Stimulated activated CD4-positive, alpha-beta T cell treated with anti-CD3 and anti-CD28 coated beads, Interleukin-2, amount 100 ng/mL, for 48 hours (primary cell): ENCODE measurements at places on chromosomes 3 and 15.

GRCh38 chr3:159189994-159190669 is 388.3 kb downstream of the MFSD1 start:
- no peak for DNase-seq

DNA sequence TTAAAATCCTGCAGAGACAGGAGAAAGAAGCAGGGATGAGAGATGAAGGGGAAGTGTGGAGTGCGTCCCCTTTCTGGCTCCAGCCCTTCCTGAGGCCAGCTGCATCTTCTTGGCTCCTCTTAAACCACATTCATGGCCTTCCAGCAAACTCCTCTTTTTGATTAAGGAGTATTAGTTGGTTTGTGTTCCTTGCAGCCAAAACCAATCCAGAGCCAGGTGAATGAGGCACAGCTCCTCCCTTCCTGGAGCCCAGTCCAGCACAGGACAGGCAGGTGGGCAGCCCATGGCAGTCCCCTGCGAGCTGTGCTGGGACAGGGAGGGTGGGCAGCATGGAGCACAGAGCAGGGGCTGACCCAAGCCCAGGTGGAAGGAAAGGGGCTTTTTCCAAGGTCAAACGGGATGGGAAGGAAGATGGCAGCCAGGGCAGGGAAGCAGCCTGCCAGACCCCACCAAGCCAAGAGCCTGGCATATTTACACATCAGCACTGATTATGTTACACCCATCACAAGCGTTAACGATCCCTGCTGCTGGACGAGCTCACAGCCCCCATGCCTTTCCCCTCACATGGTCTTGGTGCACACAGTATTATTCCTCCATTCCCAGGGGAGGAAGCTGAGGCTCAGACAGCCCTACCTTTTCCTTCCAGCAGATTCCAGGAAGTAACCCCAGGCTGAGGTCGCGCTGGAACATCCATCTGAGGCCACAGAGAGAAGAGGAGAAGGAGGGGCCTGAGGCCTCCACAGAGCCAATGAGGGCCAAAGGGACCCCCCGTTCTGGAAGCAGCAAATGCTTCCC is 175.6 kb downstream of the SMAD6 start:
- DNase-seq = no peak

DNA sequence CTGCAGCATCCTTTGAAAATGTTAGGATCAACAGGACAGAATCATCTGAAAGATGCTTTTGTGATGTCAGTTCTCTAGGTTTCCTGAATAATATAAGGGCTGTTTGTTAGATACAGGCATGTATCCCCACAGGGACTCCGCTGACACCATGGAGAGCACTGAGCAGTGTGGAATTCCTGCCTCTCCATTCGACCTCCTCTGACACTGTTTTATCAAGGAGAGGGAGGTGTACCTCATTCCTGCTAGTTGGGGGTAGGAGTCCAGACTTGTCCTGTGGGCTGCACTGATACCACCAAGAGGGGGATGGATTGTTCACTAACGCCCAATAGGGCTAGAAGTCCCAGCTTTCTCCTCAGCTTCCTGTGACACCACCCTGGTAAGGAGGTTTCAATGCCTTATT is 46.6 kb downstream of the LARS2 start:
- DNase-seq = no peak

DNA sequence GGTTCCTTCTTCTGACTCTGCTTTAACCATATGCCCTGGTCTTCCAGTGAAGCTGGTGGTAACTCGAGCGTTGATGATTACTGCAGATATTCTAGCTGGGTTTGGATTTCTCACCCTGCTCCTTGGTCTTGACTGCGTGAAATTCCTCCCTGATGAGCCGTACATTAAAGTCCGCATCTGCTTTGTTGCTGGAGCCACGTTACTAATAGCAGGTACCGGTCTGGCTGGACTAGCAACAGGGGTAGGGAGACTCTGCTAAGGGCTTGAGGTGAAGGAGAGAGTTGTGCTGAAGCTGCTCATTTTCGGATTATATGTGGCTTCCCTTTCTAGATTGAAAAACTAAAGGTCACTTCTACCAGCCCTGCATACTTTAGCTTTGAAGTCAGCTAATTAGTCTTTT is 16.8 kb downstream of the CLDN16 start:
- no peak for DNase-seq

DNA sequence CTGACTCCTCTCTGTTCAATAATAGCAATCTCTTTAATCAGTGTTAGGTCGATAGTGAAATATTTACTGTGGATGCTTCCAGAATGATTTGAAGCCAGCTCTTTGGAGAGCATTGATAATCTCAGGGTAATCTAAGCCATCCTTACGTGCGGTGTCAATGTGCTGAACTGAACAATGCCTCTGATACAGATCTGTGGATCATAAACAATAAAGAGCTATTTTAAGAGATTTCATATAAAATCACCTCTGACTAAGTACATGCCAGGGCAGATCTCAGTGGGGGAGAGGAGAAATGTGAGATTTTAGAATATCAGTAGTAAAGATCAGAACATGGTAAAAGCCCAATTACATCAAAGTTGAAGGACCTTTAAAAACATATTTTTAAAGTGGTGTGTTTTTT is 319.3 kb upstream of the GBE1 start:
- DNase-seq = no peak

DNA sequence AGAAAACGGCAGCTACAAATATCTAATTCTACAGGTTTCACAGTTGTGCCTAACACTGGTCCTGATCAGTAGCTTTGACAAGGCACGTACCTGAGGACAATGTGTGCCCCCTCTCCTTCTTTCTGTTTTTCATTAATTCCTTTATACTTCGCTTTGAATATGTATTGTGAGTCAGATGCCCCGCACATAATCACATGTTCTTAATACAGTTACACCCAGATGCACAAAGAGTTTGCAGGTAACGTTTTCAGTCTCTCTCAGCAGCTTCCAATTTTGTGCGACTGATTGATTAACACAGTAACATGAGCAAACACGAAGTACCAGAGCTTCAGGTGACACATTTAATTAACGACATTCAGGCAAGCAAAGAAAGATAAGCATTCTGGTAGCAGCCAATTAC is 209.8 kb upstream of the ZPLD1 start:
- DNase-seq = no peak

- DNase-seq = no peak
Observed at GRCh38 chr3:130393594-130393993, 48.1 kb downstream of the COL6A5 start.

DNA sequence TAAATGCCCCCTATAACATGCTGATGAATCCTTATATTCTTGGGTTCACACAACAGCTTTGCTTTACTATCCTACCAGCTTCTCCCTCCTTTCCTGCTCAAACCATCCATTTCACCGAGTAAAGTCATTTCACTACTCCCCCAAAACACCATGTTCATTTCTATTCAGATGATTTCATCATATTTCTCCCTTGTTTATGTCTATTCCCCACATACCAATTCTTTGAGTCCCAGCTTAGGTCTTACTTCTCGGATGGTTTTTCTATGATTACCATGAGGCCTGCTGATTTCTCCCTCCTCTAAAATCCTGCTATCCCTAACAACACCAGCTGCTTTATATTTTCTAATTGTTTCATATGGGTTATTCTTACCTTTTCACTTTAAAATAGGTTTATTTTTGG is 231.4 kb downstream of the TIGIT start:
- DNase-seq = no peak

DNA sequence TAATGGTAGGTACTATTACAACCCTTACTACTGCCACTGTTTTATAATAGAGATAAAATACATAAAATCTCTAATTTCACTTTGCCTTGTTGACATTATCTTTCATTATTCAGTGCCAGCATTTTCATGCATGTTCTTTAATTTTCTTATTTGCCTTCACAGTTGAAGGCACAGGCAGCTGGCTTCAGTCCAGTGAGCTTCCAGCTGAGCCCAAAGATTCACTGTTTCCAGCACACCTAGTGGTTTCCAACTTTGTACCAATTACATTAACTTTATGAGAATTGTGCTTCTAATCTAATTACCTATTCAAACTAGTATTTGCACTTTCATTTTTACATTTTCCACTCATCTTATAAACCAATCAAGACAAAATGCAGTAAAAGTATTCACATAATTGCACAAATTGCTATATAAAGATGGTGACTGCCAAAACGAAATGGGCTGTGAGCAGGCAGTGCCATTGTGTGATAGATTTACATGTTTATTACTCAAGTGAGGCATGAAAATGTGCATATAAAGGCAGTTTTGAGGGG is 228.3 kb downstream of the MFSD1 start:
- no peak for DNase-seq

- no peak for DNase-seq
Observed at GRCh38 chr15:44495562-44495961, 41.4 kb upstream of the EIF3J start.

GRCh38 chr15:49865925-49866757 is 245.3 kb downstream of the DTWD1 start:
- DNase-seq = no peak

DNA sequence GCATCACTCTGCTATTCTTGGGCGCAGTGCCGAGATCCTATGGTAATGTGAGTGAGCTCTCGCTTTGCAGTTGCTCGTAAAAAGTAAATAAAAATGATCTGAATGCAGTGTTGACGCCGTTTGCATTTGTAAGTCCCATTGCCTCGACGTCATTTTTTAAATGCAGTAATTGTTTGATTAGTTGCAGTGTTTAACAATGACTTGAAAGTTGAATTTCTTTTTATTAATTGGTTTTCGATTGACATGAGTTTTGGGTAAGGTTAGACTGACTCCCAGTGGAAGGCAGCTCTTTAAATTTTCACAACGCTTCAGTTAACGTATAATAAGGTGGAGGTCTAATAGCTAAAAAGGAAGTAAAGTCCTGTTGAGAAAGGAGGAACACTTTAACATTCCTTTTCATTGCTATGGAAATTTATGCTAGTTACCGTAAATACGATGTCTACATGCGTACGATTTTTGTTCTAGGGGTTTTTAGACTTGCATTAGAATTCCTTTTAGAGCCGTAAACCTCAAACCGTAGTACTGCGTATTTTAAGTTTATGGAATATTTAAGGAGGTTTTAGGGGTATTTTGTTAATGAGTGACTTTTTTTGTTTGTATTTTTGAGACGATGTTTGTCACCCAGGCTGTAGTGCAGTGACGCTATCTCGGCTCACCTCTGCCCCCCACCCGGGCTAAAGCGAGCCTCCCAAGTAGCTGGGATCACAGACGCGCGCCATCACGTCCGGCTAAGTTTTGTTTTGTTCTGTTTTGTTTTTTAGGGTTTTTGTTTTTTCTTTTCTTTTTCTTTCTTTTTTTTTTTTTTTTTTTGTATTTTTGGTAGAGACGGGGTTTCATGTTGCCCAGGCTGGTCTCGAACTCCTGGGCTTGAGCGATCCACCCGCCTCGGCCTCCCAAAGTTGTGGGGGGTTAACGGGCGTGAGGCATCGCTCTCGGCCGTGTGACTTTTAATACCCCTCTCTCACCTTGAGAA is 1.4 kb downstream of the MORF4L1 start:
- DNase-seq = no peak

DNA sequence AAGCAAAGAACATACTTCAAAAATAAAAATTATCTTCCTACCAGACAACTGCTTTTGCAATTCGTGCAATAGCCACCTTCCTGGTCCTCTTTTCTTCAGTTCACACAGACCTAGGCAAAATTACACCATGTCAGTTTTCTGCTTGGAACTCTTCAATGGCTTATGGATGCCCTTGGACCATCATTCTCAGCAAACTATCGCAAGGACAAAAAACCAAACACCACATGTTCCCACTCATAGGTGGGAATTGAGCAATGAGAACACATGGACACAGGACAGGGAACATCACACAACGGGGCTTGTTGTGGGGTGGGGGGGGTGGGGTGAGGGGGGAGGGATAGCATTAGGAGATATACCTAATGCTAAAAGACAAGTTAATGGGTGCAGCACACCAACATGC is 29.2 kb upstream of the PLSCR5 start:
- DNase-seq = no peak

DNA sequence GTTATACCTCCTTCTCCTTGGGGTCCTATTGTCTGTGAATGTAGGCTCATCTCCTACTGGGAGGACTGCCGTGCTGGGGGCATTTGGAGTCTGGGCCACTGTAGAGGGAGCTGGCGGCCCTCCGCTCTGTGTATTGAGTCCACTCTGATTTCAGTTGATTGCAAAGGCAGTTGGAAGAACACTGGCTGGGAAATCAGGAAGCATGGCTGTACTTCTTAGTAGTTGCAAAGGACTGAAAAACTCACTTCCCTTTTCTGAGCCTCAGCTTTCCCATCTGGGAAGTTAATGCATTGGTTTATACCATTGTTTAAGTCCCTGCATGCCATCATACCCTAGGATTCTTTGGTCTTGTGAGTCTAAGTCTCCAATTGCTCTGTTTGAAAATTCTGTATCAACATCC is 46.7 kb downstream of the TMED3 start:
- DNase-seq = no peak

DNA sequence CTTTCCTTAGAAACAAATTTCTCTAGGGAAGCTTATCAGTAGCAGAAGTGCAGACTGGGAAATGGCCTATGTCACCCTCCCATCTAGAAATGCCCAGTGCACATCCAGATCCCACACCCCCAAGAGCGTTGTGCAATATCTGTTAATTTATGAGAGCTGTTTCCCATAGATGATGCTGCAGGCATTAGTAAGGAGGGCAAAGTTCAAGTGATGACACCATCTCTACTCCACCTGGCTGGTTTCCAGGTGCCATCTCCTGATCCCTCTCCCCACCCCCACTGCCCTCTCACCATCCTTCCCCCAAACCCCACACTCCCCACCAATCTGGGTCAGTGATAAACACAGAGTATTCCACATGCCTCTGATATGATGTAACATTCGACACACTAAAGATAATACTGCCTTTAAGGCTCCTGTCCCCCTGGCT is 39.4 kb downstream of the AGTR1 start:
- no peak for DNase-seq

GRCh38 chr3:122989856-122990575 is 37.5 kb downstream of the SEMA5B start:
- DNase-seq = no peak

GRCh38 chr3:139657936-139658335 is 19.8 kb downstream of the NMNAT3 start:
- DNase-seq = no peak

DNA sequence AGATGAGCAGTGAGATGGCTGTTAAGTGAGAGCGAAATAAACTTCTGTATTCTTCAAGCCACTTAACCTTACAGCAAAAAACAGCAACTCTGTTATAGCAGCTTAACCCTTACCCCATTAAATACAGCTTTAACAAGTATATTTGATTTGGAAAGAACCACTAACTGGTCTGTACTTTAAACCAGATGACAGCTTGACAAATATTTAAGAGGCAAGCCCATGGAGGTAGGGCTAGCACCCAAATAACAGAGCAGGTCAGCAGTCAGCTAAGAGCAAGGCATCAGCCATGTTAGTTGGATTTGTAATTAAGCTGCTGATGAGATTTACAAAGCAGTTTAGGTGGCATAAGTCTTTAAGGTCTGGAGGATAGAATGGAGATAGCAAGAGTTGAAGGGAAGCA is 3.5 kb downstream of the LZTFL1 start:
- no peak for DNase-seq

DNA sequence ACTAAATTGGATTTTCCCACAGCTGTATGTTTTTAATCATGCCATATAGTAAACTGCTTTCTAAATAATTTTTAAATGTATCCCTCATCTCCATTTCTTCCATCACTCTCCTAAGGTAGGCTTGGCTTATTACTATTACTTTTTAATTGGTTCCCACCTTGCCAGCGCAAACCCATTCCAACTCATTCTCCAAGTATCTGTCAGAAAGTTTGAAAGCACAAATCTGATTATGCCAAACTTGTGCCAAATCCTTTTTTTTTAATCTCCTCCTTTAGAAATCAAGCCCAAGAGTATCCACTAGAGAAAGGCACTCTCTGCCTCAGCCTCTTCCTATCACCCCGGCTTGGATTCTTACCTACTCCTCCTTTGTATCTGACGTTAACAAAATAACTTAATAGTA is 784.5 kb downstream of the TBL1XR1 start:
- DNase-seq = no peak

- DNase-seq = no peak
Observed at GRCh38 chr3:53841296-53841695, 4.9 kb downstream of the CHDH start.
